ENCODE measurements at places on chromosomes 1 and 21.

- no peak for DNase-seq
These were observed 105.3 kb downstream of the CACNA1E start for GRCh38 chr1:181588631-181589030.

DNA sequence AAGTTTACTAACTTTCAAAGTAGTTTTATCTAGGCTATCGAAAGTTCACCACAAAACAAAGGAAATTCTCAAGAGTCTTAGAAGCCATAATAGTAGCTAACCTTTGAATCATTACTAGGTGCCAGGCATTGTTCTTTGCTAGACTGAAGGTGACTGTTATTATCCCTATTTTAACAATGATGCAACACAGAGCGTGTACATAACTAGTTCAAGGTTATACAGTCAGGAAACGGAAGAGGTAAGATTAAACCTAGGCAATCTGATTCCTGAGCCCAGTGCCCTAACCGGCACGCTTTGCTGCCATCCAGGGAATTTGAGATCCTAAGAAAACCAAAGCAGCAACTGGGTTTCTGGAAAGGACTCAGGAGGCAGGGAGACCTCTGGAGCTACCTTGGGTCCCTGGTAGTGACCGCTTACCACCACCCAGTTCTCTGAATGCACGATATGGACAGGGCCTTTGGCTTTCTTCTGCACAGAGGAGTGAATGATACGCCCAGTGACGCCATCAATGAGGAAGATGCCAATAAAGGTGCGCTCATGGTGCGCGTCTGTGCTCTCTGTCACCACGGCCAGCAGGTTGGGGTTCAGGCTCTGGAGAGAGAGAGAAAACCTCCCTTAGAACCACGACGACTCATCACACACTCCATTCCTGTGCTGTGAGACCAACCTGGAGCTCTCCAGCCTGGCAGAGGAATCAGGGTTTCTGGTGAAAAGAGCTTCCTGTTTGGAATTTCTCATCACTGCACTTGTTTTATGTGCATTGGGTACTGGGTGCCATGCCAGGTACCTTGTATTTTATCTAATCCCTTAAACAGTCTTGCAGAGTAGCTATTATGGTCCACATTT lies 13.1 kb upstream of the UBR4 start:
- DNase-seq, result no peak

DNA sequence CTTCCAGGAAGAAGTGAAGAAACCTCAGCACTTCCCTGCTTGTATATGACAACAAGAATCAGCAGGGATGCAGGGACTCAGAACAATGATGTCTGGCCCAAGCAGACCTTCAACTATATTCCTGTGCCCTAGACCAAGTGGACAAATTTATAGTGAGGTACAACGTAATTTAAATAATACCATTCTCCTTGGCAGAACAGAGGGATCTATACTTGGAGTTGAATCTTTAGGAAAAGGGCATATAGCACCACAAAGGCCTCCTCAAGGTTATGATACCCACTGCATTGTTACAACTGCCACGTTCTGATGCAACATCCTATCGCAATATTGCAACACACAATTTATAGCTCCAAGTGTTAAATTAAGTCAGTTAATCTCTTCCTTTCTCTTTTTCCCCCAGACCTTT lies 29.1 kb upstream of the GFI1 start:
- no peak for DNase-seq

- no peak for DNase-seq
These were observed 16.0 kb downstream of the RRP1 start for GRCh38 chr21:43805275-43805800.

DNA sequence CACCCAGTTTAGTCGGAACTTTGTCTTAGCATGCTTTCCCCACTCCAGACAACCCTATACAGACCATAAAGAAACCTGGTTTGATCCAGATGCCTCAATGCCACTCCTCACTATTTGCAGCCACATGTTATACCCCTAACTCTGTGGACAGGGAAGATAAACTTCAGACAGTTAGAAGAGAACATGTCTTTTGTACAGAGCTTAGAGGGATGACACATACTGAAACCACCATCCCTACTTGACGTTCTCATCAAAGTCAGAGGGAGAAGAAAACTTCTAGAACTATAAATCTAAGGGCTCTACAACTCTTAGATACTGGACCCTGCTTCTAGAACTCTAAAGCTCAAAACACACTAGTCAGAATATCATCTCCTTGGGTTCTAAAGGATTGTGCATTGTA lies 3.7 kb downstream of the SYT6 start:
- no peak for DNase-seq

DNA sequence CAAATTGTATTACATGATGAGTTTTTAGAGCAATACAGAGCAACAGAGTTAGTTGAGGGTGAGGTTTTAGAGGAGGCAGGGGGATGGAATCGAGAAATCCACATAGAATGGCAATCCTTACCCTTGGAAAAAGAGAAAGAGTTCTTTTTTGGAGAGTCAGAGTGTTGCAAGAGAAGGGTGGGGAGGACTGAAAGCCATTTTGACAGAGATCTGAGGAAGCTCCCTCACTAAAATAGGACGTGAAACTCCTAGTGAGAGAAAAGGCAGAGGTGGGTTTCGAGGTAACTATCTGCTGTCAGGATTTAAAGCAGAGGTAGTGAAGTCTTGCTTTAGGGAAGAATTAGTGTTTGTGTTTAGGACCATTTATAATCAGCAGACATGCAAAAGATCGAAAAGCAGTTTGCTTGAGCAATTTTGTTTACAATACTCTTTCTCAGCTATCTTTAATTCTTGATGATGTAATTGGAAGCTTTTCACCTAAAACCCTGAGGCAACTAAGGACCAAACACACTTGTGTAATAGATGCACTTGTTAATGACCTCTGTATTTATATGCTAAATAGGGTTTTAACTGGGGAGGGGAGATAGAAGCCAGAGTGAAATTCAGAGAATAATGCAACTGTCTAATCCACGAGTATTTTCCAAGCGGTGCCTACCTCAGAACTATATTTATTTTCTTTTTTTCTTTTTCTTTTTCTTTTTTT lies 20.0 kb downstream of the ADAMTS5 start:
- DNase-seq, result no peak

- DNase-seq, result peak; percentile 2
These were observed 5.3 kb upstream of the MROH9 start for GRCh38 chr1:170929835-170930554.

GRCh38 chr1:98103617-98104285 lies 182.9 kb upstream of the DPYD start:
- no peak for DNase-seq

DNA sequence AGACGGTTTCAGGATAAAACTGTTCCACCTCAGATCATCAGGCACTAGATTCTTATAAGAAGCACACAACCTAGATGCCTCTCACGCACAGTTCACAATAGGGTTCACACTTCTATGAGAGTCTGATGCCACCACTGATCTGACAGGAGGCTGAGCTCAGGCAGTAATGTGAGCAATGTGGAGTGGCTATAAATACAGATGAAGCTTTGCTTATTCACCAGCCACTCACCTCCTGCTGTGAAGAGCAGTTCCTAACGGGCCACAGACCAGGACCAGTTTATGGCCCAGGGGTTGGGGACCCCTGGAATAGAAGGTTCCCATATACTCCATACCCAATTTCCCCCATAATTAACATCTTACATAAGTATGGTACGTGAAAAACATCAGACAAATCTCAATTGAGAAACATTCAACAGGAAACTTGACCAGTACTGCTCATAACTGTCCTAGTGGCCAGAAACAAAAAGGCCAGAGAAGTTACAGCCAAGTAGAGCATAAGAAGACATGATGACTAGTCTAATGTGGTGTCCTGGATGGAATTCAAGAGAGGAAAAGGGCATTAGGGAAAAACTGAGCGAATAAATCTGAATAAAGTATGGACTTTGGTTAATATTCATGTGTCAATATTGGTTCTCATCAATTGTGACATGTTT lies 24.7 kb upstream of the IGSF5 start:
- no peak for DNase-seq

- DNase-seq, result no peak
These were observed 54.0 kb upstream of the CTTNBP2NL start for GRCh38 chr1:112341986-112342385.

All from stimulated activated CD4-positive, alpha-beta T cell treated with anti-CD3 and anti-CD28 coated beads, Interleukin-2, amount 100 ng/mL, for 48 hours (primary cell).